ENCODE measurements at places on chromosomes 1 and 21. TPM values are rescaled to one million over a fixed set of nuclear protein-coding genes. Genes with fewer than 3 reads are reported as not detected.

SYTL1 gene
- 3.0 TPM for polyA plus RNA-seq

THEM5 gene
- not detected for polyA plus RNA-seq

PRRX1 gene
- polyA plus RNA-seq: 356 TPM

S100A7 gene
- not detected for polyA plus RNA-seq

TNFRSF8 gene
- 0.07 TPM for polyA plus RNA-seq

SLX9 gene
- polyA plus RNA-seq: 42.9 TPM

CYP4B1 gene
- polyA plus RNA-seq: not detected

TNFRSF18 gene
- not detected for polyA plus RNA-seq

SFN gene
- polyA plus RNA-seq: 0.23 TPM

MYOM3 gene
- 0.05 TPM for polyA plus RNA-seq

FOXO6 gene
- polyA plus RNA-seq: 0.35 TPM
